ENCODE measurements at places on chromosomes 12 and 14. TPM values are rescaled to one million over a fixed set of nuclear protein-coding genes. Genes with fewer than 3 reads are reported as not detected.

- no peak overlapping the region for H3K4me3 ChIP-seq
- no peaks in the 10 kb centered on the region for H3K4me1 ChIP-seq
- no peaks in the 10 kb centered on the region for H3K27me3 ChIP-seq
- H3K36me3 ChIP-seq: no peaks in the 10 kb centered on the region
Observed at GRCh38 chr14:81710232-81710845, 176.7 kb upstream of the SEL1L start.

DNA sequence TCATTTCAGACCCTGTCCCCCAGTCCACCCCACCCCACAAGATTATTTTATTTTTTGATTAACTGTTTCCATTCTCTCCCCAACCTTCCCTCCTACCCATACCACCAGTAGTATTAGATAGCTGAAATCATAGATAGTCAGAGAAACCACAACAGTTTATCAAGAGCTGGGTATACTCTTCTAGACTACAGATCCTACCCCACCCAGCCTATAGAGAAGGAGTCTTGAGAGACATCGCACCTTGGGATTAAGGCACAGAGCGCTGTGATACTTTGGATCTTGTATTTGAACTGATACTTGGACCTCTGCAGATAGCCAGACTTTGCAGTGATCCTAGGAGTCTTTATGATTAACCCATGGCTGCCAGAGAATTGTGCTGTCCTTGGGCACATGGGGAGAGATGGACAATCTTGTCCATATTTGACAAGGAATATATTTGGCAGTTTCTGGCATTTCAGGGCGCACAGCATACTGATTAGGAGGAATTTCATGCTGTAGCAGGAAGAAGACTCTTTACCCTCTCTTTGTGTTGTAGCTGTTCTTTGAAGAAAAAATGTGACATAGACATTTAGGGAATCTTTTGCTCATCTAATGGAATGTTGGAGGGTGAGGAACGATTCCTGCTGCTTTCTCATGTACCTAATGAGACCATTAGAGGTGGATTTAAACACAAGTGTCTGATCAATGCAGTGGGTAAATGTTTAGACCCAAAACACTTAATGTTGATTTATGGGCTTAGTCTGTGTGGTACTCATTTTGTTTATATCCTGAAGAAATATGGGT, 982 bp downstream of the RBMS2 start:
- H3K4me1 ChIP-seq: peaks cover 65% of the 10 kb centered on the region
- H3K36me3 ChIP-seq: no peaks in the 10 kb centered on the region
- DNase-seq: peak; percentile 58
- H3K27ac ChIP-seq: peak overlapping the region; percentile 87
- no peaks in the 10 kb centered on the region for H3K27me3 ChIP-seq

GRCh38 chr14:50822501-50823042, 8.4 kb downstream of the NIN start:
- no peak overlapping the region for H3K4me3 ChIP-seq
- H3K36me3 ChIP-seq: peaks cover 2% of the 10 kb centered on the region
- H3K27me3 ChIP-seq: no peaks in the 10 kb centered on the region
- no peaks in the 10 kb centered on the region for H3K4me1 ChIP-seq
- DNase-seq: no peak
- no peak overlapping the region for H3K27ac ChIP-seq

DNA sequence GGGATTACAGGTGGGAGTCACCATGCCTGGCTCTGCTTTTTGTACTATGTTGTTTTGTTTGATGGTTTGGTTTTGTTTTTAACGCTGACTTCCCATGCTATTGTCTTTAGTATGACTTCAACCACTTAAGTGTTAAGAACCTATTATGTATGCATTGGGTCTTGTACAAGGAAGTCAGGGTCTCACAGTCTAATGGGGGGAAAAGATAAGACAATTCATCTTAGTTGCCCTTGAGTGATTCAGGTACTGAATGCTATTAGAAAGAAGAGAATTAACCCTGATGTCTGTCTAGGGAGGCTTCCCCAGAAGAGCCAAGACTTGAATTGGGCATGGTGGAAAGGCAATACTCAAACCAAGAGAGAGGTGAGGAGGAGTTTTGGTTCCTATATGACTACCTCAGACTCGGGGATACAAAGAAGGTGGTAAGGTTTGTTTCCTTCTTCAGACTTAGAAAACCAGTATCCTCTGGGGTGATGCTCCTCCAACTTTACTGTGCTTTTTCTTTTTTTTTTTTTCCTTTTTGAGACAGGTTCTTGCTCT, 64.6 kb downstream of the SUSD6 start:
- DNase-seq: no peak
- H3K4me1 ChIP-seq: no peaks in the 10 kb centered on the region
- no peaks in the 10 kb centered on the region for H3K27me3 ChIP-seq
- H3K27ac ChIP-seq: no peak overlapping the region
- H3K36me3 ChIP-seq: no peaks in the 10 kb centered on the region

DNA sequence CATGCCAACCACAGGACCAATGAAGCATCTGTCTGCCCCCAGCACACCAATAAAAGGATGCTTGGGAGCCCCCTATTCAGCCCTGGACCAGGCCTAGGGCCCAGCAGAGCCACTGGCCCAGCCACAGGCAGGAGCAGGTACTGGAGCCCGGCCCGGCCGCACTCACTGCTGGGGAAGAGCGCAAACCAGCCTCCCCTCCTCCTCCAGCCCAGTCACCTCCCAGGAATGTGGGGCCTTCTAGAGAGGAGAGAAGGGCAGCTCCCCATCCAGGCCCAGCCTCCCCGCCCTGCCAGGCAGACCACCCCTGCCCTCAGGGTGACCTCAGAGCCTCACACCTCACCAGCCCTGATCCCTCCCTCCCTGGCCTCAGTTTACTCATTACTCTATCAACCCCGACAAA, 56.2 kb downstream of the CCNK start:
- H3K27ac ChIP-seq: no peak overlapping the region
- DNase-seq: peak; percentile 27
- no peak overlapping the region for H3K4me3 ChIP-seq
- no peaks in the 10 kb centered on the region for H3K36me3 ChIP-seq
- H3K27me3 ChIP-seq: no peaks in the 10 kb centered on the region

- H3K27me3 ChIP-seq: no peaks in the 10 kb centered on the region
- no peak overlapping the region for H3K27ac ChIP-seq
- H3K4me1 ChIP-seq: peaks cover 45% of the 10 kb centered on the region
Observed at GRCh38 chr12:6281081-6281809, 29.2 kb upstream of the PLEKHG6 start.

GRCh38 chr12:113664224-113664681, 192.6 kb upstream of the LHX5 start:
- no peak overlapping the region for H3K4me3 ChIP-seq
- H3K27ac ChIP-seq: no peak overlapping the region
- H3K27me3 ChIP-seq: no peaks in the 10 kb centered on the region
- H3K36me3 ChIP-seq: no peaks in the 10 kb centered on the region
- no peak for DNase-seq
- H3K4me1 ChIP-seq: no peaks in the 10 kb centered on the region

- H3K4me1 ChIP-seq: no peaks in the 10 kb centered on the region
- H3K4me3 ChIP-seq: no peak overlapping the region
- no peak overlapping the region for H3K27ac ChIP-seq
- DNase-seq: no peak
- no peaks in the 10 kb centered on the region for H3K27me3 ChIP-seq
- H3K36me3 ChIP-seq: no peaks in the 10 kb centered on the region
Observed at GRCh38 chr14:69953266-69953915, 74.2 kb downstream of the SMOC1 start.

GRCh38 chr12:130331146-130331545, 6.5 kb upstream of the PIWIL1 start:
- no peaks in the 10 kb centered on the region for H3K36me3 ChIP-seq
- H3K27ac ChIP-seq: no peak overlapping the region
- H3K4me3 ChIP-seq: no peak overlapping the region
- no peaks in the 10 kb centered on the region for H3K27me3 ChIP-seq

GRCh38 chr12:51247523-51248206, 9.0 kb downstream of the DAZAP2 start:
- H3K4me3 ChIP-seq: no peak overlapping the region
- H3K4me1 ChIP-seq: peaks cover 22% of the 10 kb centered on the region
- DNase-seq: no peak
- H3K27me3 ChIP-seq: no peaks in the 10 kb centered on the region

DNA sequence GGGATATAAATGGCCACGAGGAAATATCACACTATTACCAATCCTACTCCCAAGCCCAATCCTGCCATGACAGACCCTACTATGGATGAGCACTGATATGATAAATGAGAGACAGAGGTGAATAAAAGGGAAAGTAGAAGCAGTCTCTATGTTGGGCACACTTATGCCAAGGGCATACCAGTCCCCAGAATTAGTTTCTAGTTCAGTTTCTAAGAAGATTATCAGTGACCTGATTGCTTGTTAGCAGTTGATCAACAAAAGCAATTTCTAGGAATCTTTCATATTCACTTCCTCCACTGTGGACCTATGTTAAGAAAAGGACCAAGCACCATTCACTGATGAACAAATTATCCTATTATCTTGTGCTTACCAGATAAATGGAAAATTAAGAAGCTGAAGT, 20.0 kb downstream of the SCAF11 start:
- no peaks in the 10 kb centered on the region for H3K27me3 ChIP-seq
- H3K36me3 ChIP-seq: no peaks in the 10 kb centered on the region
- no peak overlapping the region for H3K27ac ChIP-seq
- peaks cover 11% of the 10 kb centered on the region for H3K4me1 ChIP-seq
- DNase-seq: no peak
- H3K4me3 ChIP-seq: no peak overlapping the region

DNA sequence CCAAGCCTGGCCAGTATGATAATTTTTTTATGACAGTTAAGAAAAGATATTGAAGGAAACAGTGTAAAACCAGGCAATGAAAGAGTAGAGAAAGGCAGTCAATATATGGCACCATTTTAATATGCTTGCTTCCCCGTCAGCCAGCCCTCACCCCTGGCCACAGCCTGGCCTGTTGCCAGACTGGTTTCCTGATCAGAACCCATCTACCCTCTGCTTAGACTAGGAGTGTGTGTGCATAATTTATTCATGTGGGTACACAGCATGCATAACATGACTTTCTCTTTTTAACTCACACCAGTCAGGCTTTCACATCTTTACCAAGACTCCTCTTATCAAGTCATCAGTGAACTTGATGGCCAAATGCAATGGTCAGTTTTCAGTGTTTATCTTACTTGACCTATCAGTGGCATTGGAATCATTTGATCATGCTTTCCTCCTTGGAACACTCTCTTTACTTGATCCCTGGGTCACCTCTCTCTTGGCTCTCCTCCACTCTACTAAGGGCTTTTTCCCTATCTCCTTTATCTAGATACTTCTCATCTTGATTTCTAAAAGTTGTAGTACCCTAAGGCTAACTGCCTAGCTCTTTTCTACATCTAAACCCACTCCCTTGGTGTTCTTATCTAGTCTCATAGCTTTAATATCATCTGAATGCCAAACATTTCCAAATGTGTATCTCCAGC, 10.0 kb upstream of the GPR19 start:
- H3K27me3 ChIP-seq: no peaks in the 10 kb centered on the region
- no peak overlapping the region for H3K27ac ChIP-seq
- H3K4me1 ChIP-seq: no peaks in the 10 kb centered on the region
- DNase-seq: peak; percentile 13

- peaks cover 26% of the 10 kb centered on the region for H3K27me3 ChIP-seq
- H3K36me3 ChIP-seq: no peaks in the 10 kb centered on the region
- H3K4me1 ChIP-seq: no peaks in the 10 kb centered on the region
- no peak overlapping the region for H3K4me3 ChIP-seq
- H3K27ac ChIP-seq: no peak overlapping the region
- no peak for DNase-seq
Observed at GRCh38 chr12:33438025-33438772, 1.4 kb downstream of the SYT10 start.

- H3K4me3 ChIP-seq: no peak overlapping the region
- no peak overlapping the region for H3K27ac ChIP-seq
- peak; percentile 24 for DNase-seq
Observed at GRCh38 chr12:67274186-67274585, 5.0 kb downstream of the CAND1 start.

DNA sequence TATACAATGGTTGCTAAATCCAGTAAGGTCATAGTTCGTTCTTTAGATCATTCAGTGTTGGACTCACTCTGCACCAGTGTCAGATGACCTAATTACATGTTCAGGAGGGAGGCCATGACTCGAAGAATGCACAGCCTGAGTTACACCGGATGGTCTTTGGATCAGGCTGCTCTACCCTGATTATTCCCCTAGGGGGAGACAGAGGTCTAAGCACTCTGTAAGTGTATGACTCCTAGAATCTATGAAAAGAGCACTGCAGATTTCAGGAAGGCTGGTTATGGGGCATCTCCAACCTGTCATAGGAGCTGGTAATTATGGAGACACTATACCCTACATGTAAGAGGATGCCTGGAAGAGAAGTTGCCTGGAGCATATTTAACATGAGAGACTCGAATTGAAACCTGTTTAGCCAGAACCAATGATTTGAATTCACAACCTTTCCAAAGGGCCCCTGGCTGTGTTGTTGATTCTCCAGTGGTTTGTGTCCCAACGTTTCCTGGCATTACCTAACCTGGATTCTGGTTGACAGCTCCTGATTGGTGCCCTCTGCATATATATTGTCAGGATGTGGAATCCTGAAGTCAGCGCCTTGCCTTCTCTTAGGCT, at the start of gene MUCL1:
Gene MUCL1, plus strand, starts transcription at position 584 of the 606 bp plus-strand sequence. CDS start 67 bp downstream, outside the sequence.
- no peaks in the 10 kb centered on the region for H3K36me3 ChIP-seq
- H3K4me1 ChIP-seq: no peaks in the 10 kb centered on the region
- no peak within 1 kb of the TSS for H3K27ac ChIP-seq
- no peak within 1 kb of the TSS for H3K4me3 ChIP-seq
- H3K27me3 ChIP-seq: peaks cover 3% of the 10 kb centered on the region

- H3K4me1 ChIP-seq: peaks cover 21% of the 10 kb centered on the region
- H3K36me3 ChIP-seq: no peaks in the 10 kb centered on the region
- peak; percentile 84 for DNase-seq
- H3K27me3 ChIP-seq: no peaks in the 10 kb centered on the region
- no peak overlapping the region for H3K27ac ChIP-seq
Observed at GRCh38 chr12:3304436-3305165, 186.4 kb upstream of the PRMT8 start.

DNA sequence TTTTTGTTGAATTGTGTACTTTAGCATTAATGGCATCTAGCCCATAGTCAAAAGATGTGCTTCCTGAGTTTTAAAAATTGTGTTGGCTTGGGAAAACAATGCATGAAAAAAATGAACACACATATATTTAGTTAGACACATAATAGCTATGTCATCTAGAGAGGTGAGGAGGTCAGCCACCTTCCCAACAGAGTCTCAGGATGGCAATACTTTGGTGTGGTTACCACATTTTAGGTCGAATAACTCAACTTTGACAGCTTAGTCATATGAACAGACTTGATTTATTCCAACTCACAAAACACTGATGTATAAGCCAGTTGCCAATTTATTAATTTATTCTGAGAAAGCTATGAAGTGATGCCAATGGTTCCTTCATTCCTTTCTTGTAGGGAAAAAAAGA, 114.0 kb downstream of the ETNK1 start:
- no peaks in the 10 kb centered on the region for H3K4me1 ChIP-seq
- no peak overlapping the region for H3K27ac ChIP-seq
- no peaks in the 10 kb centered on the region for H3K36me3 ChIP-seq
- no peak overlapping the region for H3K4me3 ChIP-seq

- no peak for DNase-seq
- H3K27me3 ChIP-seq: no peaks in the 10 kb centered on the region
- H3K27ac ChIP-seq: no peak overlapping the region
Observed at GRCh38 chr14:93286212-93286890, 46.5 kb downstream of the BTBD7 start.

The LHX5 gene
- polyA plus RNA-seq: not detected

The OR4E2 gene
- not detected for polyA plus RNA-seq

The PIK3C2G gene
- not detected for polyA plus RNA-seq

The FLVCR2 gene
- 1.8 TPM for polyA plus RNA-seq

The HOTAIR gene
- polyA plus RNA-seq: not detected

The TMEM229B gene
- polyA plus RNA-seq: 0.03 TPM

The PTPRQ gene
- polyA plus RNA-seq: not detected

The CLEC1B gene
- not detected for polyA plus RNA-seq
